AG04450 (cell line): ENCODE measurements at places on chromosomes 7 and 10. TPM values are rescaled to one million over a fixed set of nuclear protein-coding genes. Genes with fewer than 3 reads are reported as not detected.

The UPP1 gene
- polyA plus RNA-seq = 7.9 and 8.3 TPM in 2 replicates

The MTG1 gene
- polyA plus RNA-seq = 36.1 and 40.2 TPM in 2 replicates

The MSMB gene
- polyA plus RNA-seq = not detected in 2 replicates

The VSIR gene
- 22.1 and 32.1 TPM in 2 replicates for polyA plus RNA-seq

The AGR2 gene
- 0.17 and 0.60 TPM in 2 replicates for polyA plus RNA-seq

The MOGAT3 gene
- polyA plus RNA-seq = not detected in 2 replicates

The ANKRD61 gene
- polyA plus RNA-seq = 0.19 and 0.22 TPM in 2 replicates

The LIPM gene
- polyA plus RNA-seq = not detected in 2 replicates

The ERVW-1 gene
- polyA plus RNA-seq = not detected in 2 replicates

The ADAMTS14 gene
- 2.9 and 4.6 TPM in 2 replicates for polyA plus RNA-seq
